Posterior vena cava (tissue), 2 donors: ENCODE measurements at places on chromosomes 2 and 18. TPM values are rescaled to one million over a fixed set of nuclear protein-coding genes. Genes with fewer than 3 reads are reported as not detected.

- DNase-seq: no peak
Observed at GRCh38 chr2:42860319-42861094, 68.1 kb upstream of the HAAO start.

DNA sequence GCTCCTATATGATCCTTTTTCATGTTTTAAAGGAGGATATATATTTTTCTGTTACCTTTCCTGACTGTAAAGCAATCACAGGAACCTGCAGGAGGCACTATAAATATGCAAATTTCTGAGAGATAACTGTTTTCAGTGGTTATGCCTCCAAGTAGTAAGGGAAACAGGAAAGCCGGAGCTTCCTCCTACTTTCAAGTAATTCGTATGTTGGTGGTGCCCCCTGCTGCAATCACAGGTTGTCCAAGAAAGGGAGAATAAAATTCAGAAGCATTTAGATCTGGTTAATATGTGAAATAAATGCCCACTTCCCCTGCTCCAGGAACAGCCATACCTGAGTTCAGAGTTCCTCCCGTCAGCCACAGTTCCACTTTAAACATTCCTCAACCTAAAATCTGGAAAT, 12.0 kb upstream of the BCL11A start:
- DNase-seq: no peak

GRCh38 chr2:241720099-241720498, 14.3 kb upstream of the D2HGDH start:
- DNase-seq: no peak

DNA sequence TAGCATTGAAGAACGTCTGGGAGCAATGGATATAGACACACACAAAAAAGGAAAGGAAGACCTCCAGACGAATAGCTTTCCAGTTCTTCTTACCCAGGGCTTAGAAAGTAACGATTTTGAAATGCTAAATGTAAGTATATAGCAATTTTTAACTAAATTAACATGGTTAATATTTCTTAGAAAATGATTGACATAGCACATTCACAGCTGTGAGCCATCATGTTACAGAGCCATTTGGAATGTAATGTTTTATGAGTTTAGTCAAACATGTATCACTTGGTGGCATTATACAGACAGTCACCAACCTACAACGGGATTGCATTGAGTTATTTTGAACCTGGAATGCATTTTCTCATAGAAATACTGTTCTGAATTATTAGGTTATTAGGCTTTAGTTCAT, 35.1 kb downstream of the WDR43 start:
- DNase-seq: no peak

- no peak for DNase-seq
Observed at GRCh38 chr2:166126007-166126639, 1.7 kb downstream of the SCN1A start.

DNA sequence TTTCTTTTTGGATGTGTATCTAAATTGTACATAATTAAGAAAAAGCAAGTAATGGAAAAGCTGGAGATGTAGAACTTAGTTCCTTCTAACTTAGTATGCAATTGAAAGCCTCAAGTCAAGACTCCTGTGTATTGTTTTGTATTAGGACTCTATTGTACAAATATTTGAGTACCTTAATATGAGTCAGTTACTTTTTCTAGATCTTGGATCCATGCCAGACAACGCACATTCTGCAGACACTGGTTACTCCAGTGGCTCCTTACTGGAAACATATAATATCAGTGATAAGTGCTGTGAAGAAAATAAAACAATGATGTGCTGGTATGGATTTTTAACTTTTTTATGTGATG, 1.5 kb downstream of the SLC39A10 start:
- DNase-seq: no peak

Gene SP140
- 4.5 TPM for total RNA-seq

Gene SH3RF3
- total RNA-seq: 14.1 TPM

Gene IGFBP5
- total RNA-seq: 466 TPM
